Stimulated activated CD8-positive, alpha-beta memory T cell treated with anti-CD3 and anti-CD28 coated beads, Interleukin-4, amount 100 ng/mL, for 4 hours (primary cell): ENCODE measurements at places on chromosomes 13 and 19.

- DNase-seq = no peak
These were observed 2.1 kb upstream of the PLVAP start for GRCh38 chr19:17379221-17379631.

DNA sequence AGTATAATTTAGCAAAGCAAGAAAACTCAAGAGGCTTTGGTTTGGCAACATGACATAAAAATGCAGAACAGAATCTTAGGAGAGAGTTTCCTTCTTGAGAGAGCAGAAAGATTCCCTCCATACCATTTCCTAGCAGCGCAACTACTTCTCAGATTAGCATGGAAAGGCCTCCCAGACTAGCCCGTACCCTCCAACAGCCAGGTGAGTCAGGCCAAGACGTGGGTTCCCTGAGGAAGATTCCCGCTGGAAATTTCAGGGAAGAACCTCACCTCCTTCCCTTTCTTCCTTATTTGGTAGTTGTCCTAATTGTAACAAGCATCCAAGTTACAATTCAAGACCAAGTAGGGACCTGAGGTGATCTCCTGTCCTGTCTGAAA is 12.3 kb downstream of the COL4A2 start:
- DNase-seq = no peak

- DNase-seq = no peak
These were observed 617 bp upstream of the IQCN start for GRCh38 chr19:18274781-18275356.

GRCh38 chr13:99955107-99955746 is 16.3 kb downstream of the ZIC5 start:
- no peak for DNase-seq

GRCh38 chr19:38556521-38557174 is 61.1 kb downstream of the MAP4K1 start:
- DNase-seq = no peak

- DNase-seq = no peak
These were observed 1.1 kb downstream of the ZNF792 start for GRCh38 chr19:34962687-34963572.

- no peak for DNase-seq
These were observed 20.9 kb upstream of the IGSF23 start for GRCh38 chr19:44592451-44592890.

DNA sequence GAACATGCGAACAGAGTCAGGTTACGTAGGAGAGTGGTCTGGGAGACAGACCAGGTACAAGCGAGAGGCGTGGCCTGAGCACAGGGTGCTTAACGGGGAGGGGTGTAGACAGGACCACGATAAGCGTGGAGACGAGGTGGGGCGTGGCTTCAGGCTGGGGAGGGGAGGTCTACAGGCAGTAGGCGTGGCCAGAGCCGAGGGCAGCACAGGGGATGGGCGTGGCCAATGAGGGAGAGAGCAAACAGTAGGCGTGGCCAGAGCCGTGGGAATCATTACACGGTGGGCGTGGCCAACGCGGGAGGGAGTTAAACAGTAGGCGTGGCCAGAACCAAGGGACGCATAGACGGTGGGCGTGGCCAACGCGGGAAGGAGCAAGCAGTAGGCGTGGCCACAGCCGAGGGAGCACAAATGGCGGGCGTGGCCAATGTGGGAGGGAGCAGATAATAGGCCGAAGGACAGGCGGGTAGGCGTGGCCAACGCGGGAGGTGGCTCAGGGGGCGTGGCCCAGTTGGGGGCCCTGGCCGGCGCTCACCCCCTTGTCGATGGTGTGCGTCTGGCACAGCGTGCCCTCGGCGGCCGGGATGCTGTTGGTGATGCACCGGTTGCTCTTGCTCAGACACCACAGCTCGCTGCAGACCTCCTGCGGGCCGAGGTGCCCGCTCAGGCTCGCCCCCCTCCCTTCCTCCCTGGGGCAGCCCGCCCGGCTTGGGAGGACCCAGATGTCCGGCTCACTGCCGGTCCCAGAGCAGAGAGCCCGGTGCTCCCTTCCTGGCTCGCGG is 15.2 kb upstream of the MYO1F start:
- peak; percentile 93 for DNase-seq

- no peak for DNase-seq
These were observed at the start of gene KL for GRCh38 chr13:33016414-33017322. TSS of gene KL (plus strand) at chr13:33016423. CDS start at chr13:33016441, 18 bp downstream.
